Uterus (tissue), 4 donors: ENCODE measurements at places on chromosomes 16 and 17. TPM values are rescaled to one million over a fixed set of nuclear protein-coding genes. Genes with fewer than 3 reads are reported as not detected.

DNA sequence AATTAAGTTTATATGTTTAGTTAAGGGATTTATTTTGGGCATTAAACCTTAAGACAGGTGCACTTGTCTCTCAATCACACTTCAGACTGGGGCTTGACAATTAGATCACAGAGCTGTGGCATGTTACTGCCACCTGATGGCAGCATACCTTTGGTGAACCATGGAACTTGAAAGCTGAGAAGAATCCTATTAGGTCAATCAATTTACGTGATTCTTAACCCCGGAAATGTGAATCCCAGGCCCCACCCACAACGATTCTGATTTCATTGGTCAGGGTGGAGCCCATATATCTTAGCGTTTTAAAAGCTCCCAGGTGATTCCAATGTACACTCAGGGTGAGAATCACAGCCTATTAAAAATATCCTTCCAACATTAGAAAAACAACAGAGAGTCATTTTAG lies 91.0 kb downstream of the GSG1L start:
- DNase-seq: no peak

Gene CLEC3A
- total RNA-seq: not detected

GRCh38 chr17:49104511-49105074 lies 28.0 kb upstream of the B4GALNT2 start:
- DNase-seq: no peak

Gene TMEM235
- total RNA-seq: not detected

Gene CORO1A
- 21.2 TPM for total RNA-seq

- DNase-seq: no peak
Observed at GRCh38 chr17:73754886-73755400, 110.7 kb upstream of the SDK2 start.

Gene TPSG1
- 1.5 TPM for total RNA-seq

DNA sequence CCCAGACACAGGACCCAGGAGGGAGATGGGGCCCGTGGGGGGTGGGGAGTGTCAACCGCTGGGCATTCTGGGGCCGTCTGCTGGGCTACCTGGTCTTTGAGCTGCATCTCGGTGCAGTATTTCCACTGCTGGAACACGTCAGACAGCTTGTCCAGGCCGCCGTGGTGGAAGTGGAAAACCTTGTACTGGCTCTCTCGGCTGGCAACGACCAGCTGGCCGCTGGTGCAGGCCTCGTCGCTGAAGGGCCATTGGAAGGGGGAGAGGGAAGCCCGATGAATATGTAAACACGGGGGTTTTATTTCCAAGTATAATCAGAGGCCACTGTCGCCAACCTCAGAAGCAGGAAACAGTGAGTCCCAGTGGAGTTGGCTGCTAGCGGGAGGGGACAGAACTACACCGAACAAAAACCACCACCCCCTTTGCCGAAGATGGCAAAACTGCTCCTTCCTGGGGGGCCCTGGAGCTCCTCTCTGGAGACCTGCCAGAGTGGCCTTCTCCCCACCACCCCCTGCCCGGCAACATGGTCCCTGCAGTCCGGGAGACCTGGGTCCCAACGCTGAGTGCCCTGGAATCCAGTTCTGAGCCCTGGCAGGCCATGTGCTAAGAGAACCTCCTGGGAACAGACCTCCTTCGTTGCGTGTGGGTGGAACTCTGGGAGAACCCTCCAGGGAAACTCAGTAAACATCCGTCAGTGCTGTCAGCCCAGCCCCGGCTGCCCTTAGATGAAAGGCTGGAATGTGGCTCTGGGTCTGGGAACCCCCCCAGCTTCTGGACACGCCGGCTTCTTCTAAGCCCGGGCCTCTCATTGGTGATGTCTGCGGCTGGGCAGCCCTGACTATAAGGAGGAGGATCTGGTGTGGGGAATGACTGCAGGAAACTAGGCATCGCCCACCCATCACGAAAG lies 84.1 kb downstream of the TBC1D16 start:
- no peak for DNase-seq

GRCh38 chr16:10521681-10522274 lies 58.6 kb downstream of the EMP2 start:
- peak; percentile 31 for DNase-seq

Gene RFNG
- total RNA-seq: 28.6 TPM

Gene CBFA2T3
- 0.90 TPM for total RNA-seq

Gene WNT9B
- total RNA-seq: 0.59 TPM

DNA sequence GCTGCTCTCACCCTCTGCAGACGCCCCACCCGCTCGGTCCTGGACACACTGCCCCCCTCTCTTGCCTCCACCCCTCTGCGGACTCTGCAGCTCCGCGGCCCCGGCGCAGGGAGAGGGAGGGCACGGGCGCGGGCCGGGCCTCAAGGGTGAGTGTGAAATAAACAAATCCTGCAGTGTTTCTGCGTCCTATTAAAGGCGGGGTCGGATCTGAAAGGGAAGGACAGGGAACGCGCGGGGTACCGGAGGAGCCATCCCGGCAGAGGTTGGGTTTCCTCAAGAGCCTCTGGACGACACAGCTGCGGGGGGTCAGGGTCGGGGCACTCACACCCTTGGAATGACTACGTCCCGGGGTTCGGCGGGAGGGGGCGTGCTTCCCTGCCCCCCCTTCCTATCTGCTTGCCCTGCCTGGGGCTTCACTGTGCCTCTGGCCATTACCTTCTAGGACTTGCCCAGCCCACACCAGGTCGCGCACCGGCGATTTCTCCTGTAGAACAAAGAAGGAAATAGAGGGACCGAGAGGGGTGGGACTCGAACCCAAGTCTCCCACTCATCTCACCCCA lies 466 bp upstream of the HSF4 start:
- DNase-seq: no peak

- DNase-seq: no peak
Observed at GRCh38 chr16:4515611-4516233, 22.9 kb downstream of the CDIP1 start.

DNA sequence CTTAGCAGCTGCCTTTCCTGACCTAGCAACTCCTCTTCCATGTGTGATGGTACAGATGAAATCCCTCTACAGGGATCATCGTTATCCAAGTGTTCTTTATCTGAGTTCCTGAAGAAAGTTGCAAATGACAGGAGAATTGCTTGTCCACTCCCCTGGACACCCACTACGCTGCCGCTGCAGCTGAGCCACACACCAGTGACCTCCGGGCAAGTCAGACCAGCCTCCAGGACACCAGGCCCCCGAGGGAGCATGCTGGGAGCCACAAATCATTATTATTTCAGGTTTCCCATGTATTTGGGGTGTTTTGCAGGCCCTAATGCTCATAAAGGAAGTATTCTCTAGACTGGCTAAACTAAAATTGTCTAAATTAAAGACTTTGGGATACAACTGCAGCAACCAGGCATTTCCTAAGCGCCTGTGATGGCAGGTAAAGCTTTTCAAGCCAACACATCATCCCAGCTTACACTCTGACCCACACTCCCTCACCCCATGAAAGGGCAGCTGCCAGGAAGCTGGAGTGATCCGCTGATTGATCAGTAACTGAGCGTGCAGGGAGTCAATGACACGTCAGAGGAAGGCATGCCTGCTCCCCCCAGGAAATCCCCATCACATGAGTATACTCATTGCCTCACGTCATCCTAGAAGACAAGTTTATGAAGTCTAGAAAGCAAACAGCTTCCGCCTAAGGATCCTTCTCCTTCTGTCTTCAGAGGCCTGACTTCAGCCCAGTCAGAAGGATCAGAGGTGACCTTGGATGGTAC lies 14.4 kb downstream of the FA2H start:
- DNase-seq: no peak

Gene ABCA8
- total RNA-seq: 68.5 TPM

DNA sequence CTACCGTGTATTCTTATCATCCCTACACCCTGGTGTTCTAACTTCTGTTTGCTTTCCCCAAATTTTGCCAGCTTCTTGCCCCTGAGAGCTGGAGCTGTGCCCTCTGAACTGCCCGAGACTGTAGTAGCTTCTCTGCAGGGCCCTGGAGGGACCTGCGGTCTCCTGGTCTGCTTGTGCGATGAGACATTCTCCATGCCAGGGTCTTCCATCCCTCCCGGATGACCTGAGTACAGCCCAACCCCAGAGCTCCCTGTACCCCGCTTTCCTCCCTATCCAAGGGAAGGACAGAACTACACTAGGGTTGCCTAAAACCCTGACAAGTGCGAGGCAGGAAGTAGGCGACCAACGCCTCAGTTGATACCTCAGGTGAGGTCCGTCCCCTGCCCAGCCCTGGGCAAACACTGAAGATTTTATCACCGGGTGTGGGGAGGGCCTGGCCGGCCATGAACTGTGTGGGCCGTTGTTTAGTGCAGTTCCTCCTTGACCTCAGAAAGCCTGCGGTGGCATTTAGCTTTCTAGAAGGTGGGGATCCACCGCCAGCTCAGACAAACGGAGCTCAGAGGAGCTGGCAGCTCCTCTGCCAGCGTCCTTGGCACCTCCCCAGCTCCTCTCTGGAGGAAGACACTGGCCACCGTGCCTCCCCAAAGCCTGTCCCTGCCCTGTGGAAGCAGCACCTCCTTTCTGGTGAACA lies 13.7 kb downstream of the CANT1 start:
- peak; percentile 15 for DNase-seq

- no peak for DNase-seq
Observed at GRCh38 chr16:86826941-86827340, 248.6 kb downstream of the FOXL1 start.

- DNase-seq: no peak
Observed at GRCh38 chr17:3738562-3739295, 15.0 kb downstream of the HASPIN start.

Gene PIGQ
- 44.8 TPM for total RNA-seq

DNA sequence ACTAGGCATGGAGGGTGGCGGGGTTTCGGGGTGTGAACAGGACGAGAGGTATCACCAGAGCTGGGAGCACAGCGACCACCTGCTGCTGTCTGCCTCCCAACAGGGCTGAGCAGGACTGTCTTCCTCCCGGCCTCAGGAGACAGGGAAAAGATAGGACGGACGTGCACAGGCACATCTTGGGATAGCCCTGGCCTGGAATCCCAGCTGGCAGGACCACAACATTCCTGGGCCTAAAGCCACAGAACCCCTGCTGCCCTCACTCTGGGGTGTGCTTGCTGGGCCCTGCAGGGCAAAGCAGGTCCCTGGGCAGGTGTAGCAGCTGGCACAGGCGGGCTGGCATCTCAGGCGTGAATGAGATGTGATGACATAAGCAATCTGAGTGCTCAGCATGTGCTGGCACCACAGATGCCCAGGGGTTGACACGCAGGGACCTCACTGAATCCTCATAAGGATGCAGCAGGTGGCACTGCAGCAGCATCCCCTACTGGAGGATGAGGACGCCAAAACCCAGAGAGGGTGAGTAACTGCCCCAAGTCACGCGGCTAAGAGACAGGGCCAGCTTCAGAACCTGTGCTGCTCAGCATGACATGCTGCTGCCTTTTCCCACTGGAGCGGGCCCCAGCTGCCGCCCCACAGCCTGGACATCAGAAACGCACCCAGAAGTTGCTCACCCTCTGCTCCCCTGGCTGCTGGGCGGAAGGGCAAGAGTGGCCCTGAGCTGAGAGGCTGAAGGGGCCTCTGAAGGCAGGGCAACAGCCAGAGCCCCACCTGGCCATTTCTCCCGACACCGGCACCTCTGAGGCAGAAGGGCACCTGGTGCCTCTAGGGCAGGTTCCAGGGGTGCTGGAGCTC lies 7.1 kb downstream of the CORO7 start:
- no peak for DNase-seq

Gene FLCN
- total RNA-seq: 60.4 TPM

Gene CLEC19A
- not detected for total RNA-seq

DNA sequence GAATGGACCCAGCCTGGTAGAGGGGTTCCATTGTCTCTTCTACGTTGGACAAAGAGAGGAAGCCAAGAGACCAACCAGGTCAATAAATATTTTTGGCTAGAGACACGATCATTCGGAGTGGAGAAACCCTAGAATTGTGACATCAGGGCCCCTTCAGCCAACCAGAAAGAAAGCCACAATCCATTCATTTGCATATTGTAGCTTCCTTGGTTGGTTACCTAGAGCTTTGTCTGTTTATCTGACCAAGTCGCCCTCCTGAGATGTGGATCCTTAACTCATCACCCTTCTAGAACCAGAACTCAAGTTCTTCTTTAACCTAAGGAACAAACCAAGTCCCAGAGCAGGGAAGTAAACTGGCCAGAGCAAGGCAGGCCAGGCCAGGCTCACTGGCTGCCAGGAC lies at the start of gene CCDC182:
TSS of gene CCDC182 (minus strand) at position 58 of the 400 bp plus-strand sequence. CDS start at position 31, 27 bp downstream.
- DNase-seq: no peak

GRCh38 chr16:81175325-81175891 lies 63.1 kb upstream of the BCO1 start:
- no peak for DNase-seq

- no peak for DNase-seq
Observed at GRCh38 chr17:48894886-48895285, 2.3 kb downstream of the ATP5MC1 start.

Gene MYLK3
- 0.61 TPM for total RNA-seq

- no peak for DNase-seq
Observed at GRCh38 chr16:80893686-80894085, 89.3 kb upstream of the CDYL2 start.

- no peak for DNase-seq
Observed at GRCh38 chr17:61240851-61241468, 158.7 kb upstream of the TBX2 start.

GRCh38 chr16:78122774-78123315 lies 23.4 kb downstream of the WWOX start:
- DNase-seq: no peak

DNA sequence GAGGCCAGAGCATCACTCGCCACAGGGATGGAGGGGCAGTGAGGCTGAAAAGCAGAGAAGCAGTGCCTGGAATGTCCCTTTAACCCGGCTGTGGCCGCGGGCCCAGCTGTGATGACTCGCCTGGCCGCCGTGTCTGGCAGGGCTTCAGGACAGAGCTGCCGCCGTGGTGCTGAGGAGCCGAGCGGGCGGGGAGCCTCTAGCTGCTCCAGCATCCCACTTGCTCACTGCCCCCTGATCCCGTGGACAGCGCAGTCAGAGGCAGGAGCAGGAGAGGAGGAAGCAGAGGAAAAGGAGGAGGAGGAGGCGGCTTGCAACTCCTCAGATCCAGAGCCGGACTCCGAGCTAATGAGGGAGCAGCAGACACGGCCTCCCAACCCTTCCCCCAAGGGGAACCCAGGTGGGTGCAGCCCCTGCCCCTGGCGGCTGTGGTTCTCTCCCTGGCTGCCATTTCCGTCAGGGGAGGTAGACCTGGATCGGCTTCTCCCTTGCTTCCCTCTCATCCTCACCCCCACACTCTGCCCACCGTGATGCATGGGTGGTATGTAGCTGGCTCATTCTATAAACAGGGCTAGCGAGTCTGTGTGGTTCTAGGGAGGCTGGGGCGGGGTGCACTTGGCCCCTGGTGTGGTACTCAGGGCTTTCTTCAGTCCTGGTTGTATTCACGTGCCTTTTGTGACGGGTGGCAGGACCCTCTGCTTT lies 165.7 kb downstream of the CMIP start:
- peak; percentile 66 for DNase-seq

GRCh38 chr17:65092262-65092661 lies 35.7 kb upstream of the GNA13 start:
- no peak for DNase-seq

Gene SDK2
- total RNA-seq: not detected
